NCI-H1694 (cell line): ENCODE measurements at places on chromosomes 2 and 18.

DNA sequence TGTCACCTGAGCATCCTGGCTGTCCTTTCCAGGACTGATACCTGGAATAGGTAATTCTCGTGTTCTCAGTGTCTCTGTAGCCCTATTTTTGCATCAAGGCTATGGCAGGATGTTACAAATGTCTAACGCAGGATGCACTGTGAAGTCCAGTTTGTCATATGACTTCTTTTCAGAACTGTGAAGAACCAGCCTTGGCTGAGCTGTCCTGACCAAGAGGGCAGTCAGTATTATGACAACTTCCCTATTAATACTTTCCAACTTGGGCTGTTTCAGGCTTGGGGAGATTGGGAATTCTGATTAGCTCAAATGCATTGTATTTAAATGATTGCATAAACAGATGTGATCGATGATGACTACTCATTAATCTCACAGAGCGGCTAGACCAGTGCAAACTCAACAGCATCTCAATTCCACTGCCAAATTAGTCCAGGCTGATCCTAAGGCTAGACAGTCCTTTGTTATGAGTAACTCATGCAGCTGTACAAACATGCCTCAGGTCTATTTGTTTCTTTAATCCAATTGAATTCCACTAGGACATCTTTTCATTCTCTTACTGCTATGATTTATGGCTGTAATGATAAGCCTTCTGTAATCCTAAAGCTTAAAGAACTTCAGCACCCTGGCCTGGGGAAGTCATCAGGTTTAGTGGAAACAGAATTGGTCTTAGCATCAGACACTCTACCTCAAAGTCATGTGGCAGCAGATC, 331.6 kb downstream of the KCNS3 start:
- no peak for DNase-seq

- DNase-seq = no peak
Measured at GRCh38 chr2:112301171-112301584, 25.8 kb downstream of the ZC3H6 start.

DNA sequence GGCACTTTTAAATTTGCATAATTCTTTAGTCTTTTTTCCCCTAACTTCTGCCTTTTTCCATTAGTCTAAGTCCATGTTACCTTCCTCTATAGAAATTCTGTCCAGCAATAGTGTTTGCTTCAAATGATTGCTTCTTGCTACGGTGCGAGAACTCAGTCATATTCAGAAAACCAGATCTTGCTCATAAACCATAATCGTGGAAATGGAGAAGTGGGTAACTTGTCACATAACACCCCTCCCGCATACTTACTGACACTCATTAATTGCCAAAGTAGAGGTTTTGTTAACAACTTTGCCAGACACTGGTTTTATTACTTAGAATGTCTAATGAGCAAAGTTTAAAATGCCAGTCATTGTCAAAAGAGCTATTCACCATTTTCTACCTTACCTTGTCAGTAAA, 94.3 kb upstream of the TWSG1 start:
- DNase-seq = no peak

GRCh38 chr2:112918256-112918655, 7.3 kb downstream of the IL37 start:
- DNase-seq = no peak

- no peak for DNase-seq
Measured at GRCh38 chr2:38590053-38590452, 12.7 kb downstream of the HNRNPLL start.

DNA sequence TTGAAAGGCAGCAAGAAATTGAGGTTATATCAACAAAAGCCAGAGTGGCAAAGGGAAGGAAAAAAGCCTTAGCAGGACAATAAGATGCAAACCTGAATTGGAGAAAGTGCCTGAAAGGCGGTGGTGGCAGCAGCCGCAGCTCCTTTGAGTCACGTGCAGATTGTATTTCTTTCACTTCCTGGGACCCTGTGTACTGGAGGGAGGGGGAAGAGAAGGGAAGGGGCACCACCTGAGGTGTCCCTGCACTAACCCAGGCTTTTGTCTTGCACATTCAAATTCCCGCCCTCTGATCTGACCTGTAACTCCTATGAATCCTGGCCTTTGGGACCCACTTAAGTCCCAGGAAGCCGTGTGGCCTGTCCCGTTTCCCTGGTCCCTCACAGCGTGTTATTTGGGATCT, 326.1 kb upstream of the SKOR2 start:
- no peak for DNase-seq

DNA sequence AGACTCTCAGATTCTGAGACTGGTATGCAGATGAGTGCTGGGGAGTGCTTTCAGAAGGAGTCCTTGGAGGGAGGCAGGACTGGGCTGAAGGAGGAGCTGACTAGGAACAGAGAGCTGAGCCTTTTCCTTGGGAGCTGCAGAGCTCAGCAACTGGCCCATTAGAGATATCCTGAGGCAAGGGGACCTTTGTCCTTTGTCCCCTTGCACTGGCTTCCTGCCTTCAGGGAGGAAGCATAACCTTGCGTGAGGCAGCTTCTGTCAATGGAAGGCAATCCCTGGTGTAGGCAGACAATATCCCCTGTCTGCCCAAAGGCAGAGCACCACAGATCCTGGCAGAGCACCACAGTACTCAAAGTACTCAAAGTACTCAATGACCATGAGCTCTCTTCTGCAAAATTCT, 375.3 kb downstream of the HRH4 start:
- no peak for DNase-seq

DNA sequence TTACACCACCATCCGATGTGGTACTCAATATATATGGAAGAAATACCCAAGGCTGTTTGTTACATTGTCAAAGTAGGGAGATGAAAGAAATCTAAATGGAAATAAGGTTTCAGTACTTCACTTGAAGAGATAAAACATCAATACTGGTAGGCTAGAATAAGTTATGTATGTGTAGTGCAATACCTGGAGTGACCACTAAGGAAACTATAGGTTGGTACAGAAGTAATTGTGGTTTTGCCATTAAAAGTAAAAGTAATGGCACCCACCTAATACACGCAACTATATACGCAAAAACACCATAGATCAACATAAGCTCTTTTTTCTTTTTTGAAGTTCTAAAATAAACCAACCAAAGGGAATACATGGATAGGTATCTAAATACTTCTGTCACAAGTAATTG, 143.2 kb upstream of the KYNU start:
- DNase-seq = no peak

GRCh38 chr2:23703037-23703582, 223.8 kb downstream of the ATAD2B start:
- no peak for DNase-seq

- no peak for DNase-seq
Measured at GRCh38 chr18:23386317-23386716, 66.8 kb upstream of the RIOK3 start.

DNA sequence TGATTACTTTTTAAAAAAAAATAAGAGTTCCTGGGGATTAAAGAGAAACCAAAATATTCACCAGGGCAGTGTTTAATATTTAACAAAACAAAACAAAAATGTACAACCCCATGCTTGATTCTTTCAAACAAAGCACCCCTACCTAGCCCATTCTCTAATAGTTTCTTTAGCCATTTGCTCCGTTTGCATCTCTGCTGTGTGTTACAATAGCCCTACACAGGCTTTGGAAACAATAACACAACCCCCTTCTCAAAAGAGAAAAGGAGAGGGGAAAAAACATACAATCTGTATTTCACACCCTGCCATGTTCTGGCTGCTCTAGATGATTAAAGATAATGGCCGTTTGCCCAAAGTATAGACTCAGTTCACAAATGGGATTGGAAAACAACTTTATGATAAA, 302.9 kb downstream of the CPS1 start:
- DNase-seq = no peak

DNA sequence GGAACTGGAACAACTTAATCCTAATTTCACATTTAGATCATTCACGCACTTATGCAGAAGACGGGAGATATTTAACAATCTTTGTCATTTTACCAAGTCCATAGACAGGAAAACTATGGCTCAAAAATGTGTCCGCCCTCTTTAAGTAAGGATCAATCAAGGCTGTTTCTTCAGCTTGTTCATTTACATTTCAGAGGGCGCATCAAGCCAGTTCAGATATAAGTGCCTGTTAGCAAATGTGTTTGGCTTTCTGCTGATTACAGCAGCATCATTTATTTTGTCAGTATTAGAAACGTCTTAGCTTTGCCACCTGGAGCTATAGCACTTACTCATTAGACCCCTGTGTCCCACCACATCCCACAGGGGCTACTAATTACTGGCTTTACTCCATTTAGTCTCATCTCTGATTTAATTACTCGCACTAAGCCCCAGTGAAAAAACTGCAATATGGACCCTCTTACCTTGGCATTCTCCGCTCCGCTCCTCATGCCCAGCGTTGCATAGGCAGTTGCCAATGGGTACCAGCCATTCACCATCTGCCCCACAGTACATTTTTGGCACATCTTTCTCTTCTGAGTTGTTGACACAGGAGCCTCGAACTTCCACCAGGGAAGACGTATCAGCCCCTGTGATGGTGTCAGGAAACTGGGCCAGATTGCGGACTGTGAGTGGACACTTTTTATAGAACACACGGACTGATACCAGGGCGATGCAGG, 8.7 kb downstream of the EPHA4 start:
- DNase-seq = peak; percentile 87

DNA sequence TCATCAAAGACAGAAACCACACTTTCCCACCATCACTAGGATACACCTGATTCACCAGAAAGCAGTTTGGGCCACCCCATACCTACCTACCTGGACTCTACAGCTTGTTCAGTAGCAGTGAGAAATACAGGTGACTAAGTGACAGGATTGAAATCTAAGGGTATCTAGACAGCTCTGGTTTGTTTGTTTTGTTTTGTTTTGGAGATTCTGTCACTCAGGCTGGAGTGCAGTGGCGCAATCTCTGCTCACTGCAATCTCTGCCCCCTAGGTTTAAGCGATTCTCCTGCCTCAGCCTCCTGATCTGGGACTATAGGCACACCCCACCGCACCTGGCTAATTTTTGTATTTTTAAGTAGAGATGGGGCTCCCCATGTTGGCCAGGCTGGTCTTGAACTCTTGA, 3.1 kb downstream of the TTC21B start:
- no peak for DNase-seq

DNA sequence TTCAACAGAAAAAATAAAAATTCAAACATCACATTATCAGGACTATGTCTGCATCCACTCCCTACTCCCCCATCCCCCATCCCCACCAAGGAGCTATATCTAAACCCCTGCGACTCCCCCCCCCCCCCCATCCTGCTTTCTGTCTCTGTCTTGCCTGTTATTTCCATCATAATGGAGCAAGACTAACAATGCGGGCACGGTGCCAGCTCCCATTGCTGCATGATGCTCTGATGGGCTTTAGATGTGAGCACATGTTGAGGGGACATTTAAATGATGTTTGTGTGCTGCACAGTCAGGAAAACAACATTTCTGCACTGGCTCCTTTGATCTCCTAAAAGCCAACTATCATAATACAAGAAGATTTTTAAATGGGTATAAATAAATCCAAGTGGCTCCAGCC, 644.2 kb upstream of the SETBP1 start:
- peak; percentile 24 for DNase-seq

GRCh38 chr2:234858790-234859329, 93.0 kb upstream of the SH3BP4 start:
- DNase-seq = no peak

GRCh38 chr2:207156451-207157161, 9.1 kb downstream of the KLF7 start:
- DNase-seq = no peak

DNA sequence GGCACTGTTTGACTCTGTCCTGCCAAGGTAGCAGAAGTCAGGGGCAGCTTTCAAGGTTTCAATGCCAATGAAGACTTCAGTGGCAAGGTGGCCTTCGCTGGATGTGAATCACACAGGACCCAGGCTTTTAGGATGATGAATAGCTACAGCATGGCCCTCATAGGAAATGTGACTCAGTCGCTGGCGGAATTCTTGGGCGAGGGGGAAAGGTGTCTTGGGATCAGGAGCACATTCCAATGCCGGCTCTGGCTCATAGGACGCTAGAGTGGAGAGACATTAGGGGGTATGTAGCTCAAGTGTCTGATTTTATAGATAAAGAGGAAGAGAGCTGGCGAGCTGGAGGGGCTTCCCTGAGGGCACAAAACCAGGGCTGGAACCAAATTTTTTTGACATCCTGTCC, 68.6 kb downstream of the SMIM21 start:
- DNase-seq = no peak

DNA sequence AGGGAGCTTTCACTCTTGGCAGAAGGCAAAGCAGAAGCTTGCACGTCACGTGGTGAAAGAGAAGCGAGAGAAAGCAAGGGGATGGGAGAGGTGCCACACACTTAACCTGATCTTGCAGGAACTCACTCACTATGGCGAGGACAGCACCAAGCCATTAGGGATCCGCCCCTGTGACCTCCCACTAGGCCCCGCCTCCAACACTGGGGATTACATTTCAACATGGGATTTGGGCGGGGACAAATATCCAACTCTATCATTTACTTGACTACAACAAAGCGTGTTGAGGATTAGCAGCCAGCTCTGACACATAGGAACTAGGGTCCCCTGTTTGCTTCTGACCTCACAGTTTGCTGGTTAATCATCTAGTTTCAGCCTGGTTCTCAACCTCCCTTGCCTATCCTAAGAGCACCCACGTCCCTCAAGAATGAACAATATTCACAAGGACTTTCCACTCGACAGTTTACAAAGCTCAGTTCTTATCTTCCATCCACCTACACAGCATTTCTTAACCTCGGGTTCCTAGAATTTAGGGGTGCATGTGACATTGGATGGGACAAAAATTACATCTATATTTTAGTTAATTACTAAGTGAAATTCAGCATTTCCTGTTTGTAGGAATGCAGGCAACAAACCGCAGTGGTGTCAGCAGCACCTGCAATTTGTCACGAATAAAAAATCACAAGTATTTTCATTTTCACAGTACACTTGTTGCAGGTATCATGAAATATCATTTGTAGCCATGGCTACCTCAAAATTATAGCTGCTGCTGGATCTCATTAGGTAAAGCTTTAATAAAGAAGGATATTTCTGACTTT, 36.0 kb downstream of the LBH start:
- no peak for DNase-seq

GRCh38 chr2:58812771-58813344, 571.7 kb upstream of the FANCL start:
- DNase-seq = no peak

- no peak for DNase-seq
Measured at GRCh38 chr2:9655441-9656269, 24.9 kb upstream of the YWHAQ start.

- DNase-seq = peak; percentile 20
Measured at GRCh38 chr2:190469771-190470170, 61.6 kb downstream of the MFSD6 start.

- no peak for DNase-seq
Measured at GRCh38 chr18:32802591-32803451, 30.0 kb upstream of the KLHL14 start.

GRCh38 chr18:32446780-32447179, 23.9 kb downstream of the GAREM1 start:
- DNase-seq = no peak

DNA sequence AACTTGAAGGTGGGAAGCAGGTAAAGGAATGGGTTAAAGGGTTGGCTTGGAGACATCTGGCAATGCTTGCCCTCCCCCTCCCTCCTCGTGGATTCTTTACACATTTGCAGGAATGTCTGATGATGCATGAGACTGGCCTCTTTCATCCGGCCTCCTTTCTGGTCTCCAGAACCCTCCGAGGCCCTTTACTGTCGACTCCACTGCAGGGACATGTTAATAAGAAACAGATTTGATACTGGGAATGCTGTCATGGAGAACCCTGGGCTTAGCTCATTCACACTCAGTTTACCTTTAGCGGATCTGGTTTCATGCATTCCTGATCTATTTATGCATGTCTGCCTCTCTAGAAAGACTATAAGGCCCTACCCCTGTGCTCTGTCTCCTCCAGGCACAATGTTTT, 238.7 kb downstream of the TGIF1 start:
- no peak for DNase-seq
